Activated CD8-positive, alpha-beta T cell treated with anti-CD3 and anti-CD28 coated beads, Interleukin-2, amount 10 ng/mL, durations not matched to agents 7 days and 5 days (primary cell): ENCODE measurements at places on chromosomes 13 and 19.

DNA sequence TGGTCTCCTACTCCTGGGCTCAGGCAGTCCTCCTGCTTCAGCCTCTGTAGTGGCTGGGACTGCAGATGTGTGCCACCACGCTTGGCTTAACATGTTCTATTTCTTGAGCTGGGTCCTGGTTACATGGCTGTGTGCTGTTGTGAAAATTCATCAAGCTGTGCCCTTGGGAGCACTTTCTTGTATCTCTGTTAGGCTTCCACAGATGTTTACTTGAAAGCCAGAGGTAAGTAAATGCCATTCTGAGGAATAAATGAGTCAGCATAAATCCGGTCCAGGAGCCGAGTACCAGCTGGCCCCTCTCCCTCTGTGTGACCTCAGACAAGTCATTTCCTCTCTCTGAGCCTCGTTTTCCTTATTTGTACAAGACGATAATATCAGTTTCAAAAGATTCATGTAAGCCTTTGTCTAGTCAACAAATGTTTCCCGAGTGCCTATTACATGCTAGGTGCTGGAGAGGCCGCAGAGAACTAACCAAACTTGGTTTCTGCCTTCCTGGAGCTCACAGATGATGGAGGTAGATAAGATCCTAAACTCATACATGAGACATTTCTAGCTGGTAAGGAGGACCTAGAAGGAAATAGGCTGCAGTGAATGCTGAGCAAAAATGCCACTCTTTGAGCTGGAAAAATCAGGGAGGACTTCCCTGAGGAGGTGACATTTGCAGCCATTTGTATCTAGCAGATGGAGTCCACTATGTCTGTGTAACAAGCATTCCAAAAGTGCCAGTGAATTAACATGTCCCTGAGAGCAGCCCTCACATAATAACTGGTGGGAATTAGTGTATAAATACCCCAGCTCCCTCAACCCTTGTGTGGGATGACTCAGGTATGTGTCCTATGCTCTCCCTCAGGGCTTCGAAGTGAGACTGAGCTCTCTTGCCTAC lies 2.7 kb upstream of the RASAL3 start:
- peaks cover 19% of the 10 kb centered on the region for H3K36me3 ChIP-seq
- H3K27me3 ChIP-seq = peaks cover 10% of the 10 kb centered on the region
- peak; percentile 79 for DNase-seq
- peak overlapping the region; percentile 48 for H3K4me3 ChIP-seq
- peaks cover 62% of the 10 kb centered on the region for H3K4me1 ChIP-seq

DNA sequence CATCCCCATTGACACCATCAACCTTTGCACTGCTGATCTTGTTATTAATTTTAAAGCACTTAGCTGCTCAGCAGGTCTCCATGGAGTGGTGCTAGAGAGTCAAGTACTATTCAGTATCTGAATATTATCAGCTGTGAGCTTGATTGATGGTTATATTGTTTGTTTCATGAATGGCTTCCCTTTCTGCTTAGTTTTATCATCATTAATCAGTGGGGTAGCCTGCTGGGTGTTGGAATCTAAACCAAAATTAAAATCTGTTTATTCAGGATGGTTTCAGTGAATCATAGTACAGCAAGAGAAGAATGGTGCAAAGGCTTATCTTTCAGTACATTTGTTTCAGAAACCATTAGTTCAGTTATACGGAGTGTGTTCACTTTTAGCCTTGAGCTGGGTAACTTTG lies 42.5 kb upstream of the SCEL start:
- no peaks in the 10 kb centered on the region for H3K4me1 ChIP-seq
- H3K27me3 ChIP-seq = no peaks in the 10 kb centered on the region
- no peak for DNase-seq
- H3K27ac ChIP-seq = no peak overlapping the region

DNA sequence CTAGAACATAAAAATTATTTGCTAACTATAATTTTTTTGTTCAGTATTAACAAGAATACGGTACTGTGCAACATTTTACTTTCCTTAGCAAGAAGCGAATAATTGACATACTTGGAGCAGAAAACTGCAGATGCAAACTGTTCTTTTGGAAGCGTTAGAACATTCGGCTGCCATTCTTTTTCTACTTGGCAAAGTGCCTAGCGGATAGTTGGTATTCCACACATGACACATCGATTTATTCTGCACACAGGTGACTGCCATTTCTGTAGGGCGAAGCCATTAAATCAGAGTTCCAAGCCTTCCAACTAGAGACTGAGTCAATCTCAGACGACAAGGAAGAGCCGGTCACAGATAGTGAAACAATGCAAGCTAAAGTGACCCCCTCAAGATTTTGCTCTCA lies 117.4 kb downstream of the TRPC4 start:
- DNase-seq = no peak
- H3K4me3 ChIP-seq = no peak overlapping the region
- no peaks in the 10 kb centered on the region for H3K27me3 ChIP-seq
- H3K36me3 ChIP-seq = no peaks in the 10 kb centered on the region

- no peaks in the 10 kb centered on the region for H3K27me3 ChIP-seq
- DNase-seq = no peak
- H3K36me3 ChIP-seq = peaks cover 5% of the 10 kb centered on the region
- H3K4me3 ChIP-seq = no peak overlapping the region
Observed at GRCh38 chr13:27599845-27600553, 20.3 kb downstream of the LNX2 start.

DNA sequence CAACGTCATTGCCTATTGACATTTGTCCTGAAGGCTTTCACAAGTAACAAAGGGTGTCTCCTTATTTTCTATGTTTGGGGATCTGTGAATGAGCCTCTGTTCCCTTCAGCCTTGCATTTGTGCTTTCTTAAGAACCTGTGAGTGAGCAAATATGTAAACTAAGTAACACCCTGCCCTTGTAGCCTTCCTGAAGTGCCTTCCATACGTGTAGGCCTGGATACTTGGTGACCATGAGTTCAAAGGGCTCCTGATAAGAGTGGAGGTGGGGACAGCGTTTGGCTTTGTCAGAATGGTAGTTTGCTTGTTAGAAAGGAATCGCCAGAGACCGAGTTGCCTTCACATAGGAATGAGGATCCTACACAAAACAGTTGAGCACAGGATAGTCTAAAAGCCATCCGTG lies 14.5 kb upstream of the CCDC97 start:
- DNase-seq = no peak
- no peaks in the 10 kb centered on the region for H3K27me3 ChIP-seq
- H3K27ac ChIP-seq = peak overlapping the region; percentile 55
- peaks cover 62% of the 10 kb centered on the region for H3K4me1 ChIP-seq

GRCh38 chr13:39804332-39805210 lies 149.1 kb downstream of the COG6 start:
- H3K4me1 ChIP-seq = no peaks in the 10 kb centered on the region
- no peak overlapping the region for H3K27ac ChIP-seq
- no peak for DNase-seq
- H3K4me3 ChIP-seq = no peak overlapping the region
- no peaks in the 10 kb centered on the region for H3K36me3 ChIP-seq

DNA sequence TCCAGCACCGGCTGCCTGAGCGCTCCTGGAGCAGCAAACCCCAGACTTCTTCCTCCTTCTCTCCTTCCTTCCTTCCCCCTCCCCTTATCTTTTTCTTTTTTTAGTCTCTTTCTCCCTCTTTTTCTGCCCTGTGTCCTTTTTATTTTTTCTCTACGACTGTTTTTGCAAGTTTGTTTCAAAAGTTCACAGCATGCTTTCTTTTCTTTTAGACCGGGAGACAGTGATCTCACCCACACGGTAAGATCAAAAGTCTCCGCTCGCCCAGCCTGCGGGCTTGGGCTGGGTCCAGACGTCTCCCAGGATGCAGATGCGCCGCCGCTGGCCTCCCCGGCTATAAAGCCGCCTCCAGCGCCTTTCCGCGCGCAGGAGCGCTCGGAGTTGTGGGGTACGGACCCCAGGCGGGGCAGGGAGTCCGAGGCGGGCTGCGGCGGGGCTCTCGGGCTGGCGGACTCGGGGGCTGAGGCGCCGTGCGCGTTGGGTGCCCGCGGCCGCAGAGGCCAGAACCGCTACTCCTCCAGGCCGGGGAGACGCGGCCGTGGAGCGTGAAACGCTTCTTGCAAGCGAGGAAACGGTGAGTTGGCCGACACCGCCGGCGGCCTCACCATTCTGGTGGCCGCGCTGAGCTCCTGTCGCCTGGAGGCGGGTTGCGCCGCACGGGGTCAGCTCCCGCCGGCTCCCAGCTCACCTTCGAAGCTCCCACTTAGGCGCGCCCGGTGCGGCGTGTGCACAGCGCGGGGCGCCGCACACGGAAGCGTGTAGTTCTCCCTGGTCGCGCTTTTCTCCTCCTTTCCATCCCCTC lies 2.0 kb upstream of the TSHZ3 start:
- H3K36me3 ChIP-seq = peaks cover 5% of the 10 kb centered on the region
- H3K27me3 ChIP-seq = peaks cover 66% of the 10 kb centered on the region
- no peak overlapping the region for H3K27ac ChIP-seq
- DNase-seq = no peak
- peaks cover 30% of the 10 kb centered on the region for H3K4me1 ChIP-seq
- H3K4me3 ChIP-seq = peak overlapping the region; percentile 82

- no peak overlapping the region for H3K27ac ChIP-seq
- peaks cover 41% of the 10 kb centered on the region for H3K36me3 ChIP-seq
- DNase-seq = no peak
Observed at GRCh38 chr19:39310558-39311311, 9.9 kb downstream of the LRFN1 start.

- no peaks in the 10 kb centered on the region for H3K36me3 ChIP-seq
- DNase-seq = no peak
- H3K4me1 ChIP-seq = peaks cover 3% of the 10 kb centered on the region
- H3K27me3 ChIP-seq = peaks cover 43% of the 10 kb centered on the region
- H3K27ac ChIP-seq = no peak overlapping the region
- H3K4me3 ChIP-seq = peak overlapping the region; percentile 43
Observed at GRCh38 chr19:35986664-35987570, 8.1 kb upstream of the SDHAF1 start.

DNA sequence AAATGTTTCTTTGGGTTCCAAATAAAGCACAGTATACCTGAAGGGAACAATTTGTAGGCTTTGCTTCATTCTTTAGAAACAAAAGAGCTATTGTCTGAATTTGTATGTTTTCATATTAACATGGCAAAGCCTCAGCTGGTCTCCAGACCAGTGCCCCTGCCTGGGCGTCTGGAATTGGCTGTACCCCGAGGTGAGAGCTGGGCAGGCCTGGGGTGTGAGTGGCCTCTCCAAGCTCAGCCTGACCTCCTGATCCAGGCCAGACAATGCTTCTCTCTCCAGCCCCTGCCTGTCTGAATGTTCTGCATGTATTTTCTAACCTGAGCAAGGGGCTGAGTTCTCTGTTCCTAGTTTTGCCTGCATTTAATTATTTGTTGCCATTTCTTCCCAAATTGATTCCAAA lies 66.3 kb upstream of the MCF2L start:
- DNase-seq = no peak
- H3K36me3 ChIP-seq = no peaks in the 10 kb centered on the region
- no peak overlapping the region for H3K4me3 ChIP-seq
- no peaks in the 10 kb centered on the region for H3K4me1 ChIP-seq
- H3K27me3 ChIP-seq = no peaks in the 10 kb centered on the region

DNA sequence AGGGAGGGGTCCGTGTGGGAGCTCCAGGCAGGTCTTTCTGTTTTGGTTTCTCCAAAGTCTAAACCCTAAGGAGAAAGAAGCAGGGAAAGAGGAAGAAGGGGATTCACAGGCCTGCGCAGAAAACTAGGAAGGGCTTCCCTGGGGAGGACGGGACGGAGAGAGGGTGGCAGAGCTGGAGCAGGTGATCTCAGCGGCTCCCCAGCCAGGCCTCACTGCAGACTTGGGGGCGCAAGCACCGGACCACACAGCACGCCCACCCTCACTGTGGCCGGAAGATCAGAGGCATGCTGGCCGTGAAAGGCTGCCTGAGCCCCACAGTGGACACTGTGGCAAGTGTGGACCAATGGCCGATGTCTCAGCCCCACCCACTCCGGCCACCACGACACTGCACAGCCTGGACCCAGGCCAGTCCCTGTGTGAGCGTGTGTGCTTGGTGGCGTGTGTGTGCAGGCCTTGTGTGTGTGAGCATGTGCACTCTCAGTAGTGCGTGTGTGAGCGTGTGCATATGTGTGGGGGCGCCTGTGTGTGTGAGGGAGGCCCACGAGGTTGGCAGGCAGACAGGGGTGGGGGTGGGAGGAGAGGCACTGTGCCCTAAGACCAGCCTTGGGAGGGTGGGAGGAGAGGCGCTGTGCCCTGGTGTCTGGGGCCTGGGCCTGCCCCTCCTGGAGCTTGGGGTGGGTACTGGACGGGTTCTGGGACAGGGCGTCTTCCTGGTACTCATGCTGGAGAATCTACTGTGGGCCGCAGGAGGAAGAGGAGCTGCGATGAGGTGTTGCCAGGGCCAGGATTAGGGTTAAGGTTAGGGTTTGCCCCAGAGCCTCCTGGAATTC lies 15.4 kb upstream of the TMEM255B start:
- H3K36me3 ChIP-seq = no peaks in the 10 kb centered on the region
- H3K4me1 ChIP-seq = peaks cover 26% of the 10 kb centered on the region
- no peak overlapping the region for H3K27ac ChIP-seq
- DNase-seq = no peak
- H3K4me3 ChIP-seq = no peak overlapping the region
- peaks cover 19% of the 10 kb centered on the region for H3K27me3 ChIP-seq

GRCh38 chr19:10748927-10749434 lies 31.1 kb downstream of the DNM2 start:
- no peak overlapping the region for H3K4me3 ChIP-seq
- peaks cover 70% of the 10 kb centered on the region for H3K4me1 ChIP-seq

- no peaks in the 10 kb centered on the region for H3K36me3 ChIP-seq
- DNase-seq = no peak
- H3K4me3 ChIP-seq = no peak overlapping the region
- peaks cover 7% of the 10 kb centered on the region for H3K27me3 ChIP-seq
- no peak overlapping the region for H3K27ac ChIP-seq
- H3K4me1 ChIP-seq = no peaks in the 10 kb centered on the region
Observed at GRCh38 chr13:45896285-45896684, 44.7 kb upstream of the SIAH3 start.

- H3K4me3 ChIP-seq = peak within 1 kb of the TSS; percentile 66
- no peaks in the 10 kb centered on the region for H3K36me3 ChIP-seq
- H3K27ac ChIP-seq = no peak within 1 kb of the TSS
- peak; percentile 46 for DNase-seq
Observed at GRCh38 chr13:36432106-36432544, at the start of gene CCNA1. TSS of gene CCNA1 (plus strand) at chr13:36432495. CDS start at chr13:36433057, 562 bp downstream.

DNA sequence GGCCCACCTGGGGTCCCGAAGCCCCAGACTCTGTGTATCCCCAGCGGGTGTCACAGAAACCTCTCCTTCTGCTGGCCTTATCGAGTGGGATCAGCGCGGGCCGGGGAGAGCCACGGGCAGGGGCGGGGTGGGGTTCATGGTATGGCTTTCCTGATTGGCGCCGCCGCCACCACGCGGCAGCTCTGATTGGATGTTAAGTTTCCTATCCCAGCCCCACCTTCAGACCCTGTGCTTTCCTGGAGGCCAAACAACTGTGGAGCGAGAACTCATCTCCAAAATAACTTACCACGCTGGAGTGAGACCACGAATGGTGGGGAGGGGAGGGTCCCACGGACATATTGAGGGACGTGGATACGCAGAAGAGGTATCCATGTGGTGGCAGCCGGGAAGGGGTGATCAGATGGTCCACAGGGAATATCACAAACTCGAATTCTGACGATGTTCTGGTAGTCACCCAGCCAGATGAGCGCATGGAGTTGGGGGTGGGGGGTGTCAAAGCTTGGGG lies 1.0 kb upstream of the ICAM5 start:
- H3K4me3 ChIP-seq = peak overlapping the region; percentile 73
- peaks cover 32% of the 10 kb centered on the region for H3K36me3 ChIP-seq
- peaks cover 56% of the 10 kb centered on the region for H3K27me3 ChIP-seq
- peaks cover 84% of the 10 kb centered on the region for H3K4me1 ChIP-seq
